ENCODE measurements at places on chromosomes 11 and 22. TPM values are rescaled to one million over a fixed set of nuclear protein-coding genes. Genes with fewer than 3 reads are reported as not detected.

CBLIF gene
- total RNA-seq: not detected

DDX25 gene
- total RNA-seq: 0.26 TPM

FAM180B gene
- total RNA-seq: not detected

OR6A2 gene
- total RNA-seq: 2.3 TPM

MICAL2 gene
- total RNA-seq: 16.6 TPM

WEE1 gene
- 11.2 TPM for total RNA-seq

PDE2A gene
- total RNA-seq: 7.0 TPM

OR5B17 gene
- not detected for total RNA-seq

NLRP14 gene
- total RNA-seq: 0.33 TPM

SYCE3 gene
- total RNA-seq: not detected

C11orf42 gene
- total RNA-seq: not detected

MS4A8 gene
- total RNA-seq: 6.5 TPM

MMP12 gene
- total RNA-seq: not detected

C22orf42 gene
- 1.6 TPM for total RNA-seq

APOL4 gene
- 0.52 TPM for total RNA-seq

COMT gene
- 85.6 TPM for total RNA-seq

KREMEN1 gene
- total RNA-seq: 7.3 TPM

LRP5 gene
- 63.6 TPM for total RNA-seq

NAV2 gene
- total RNA-seq: 35.5 TPM

FAT3 gene
- total RNA-seq: 0.26 TPM

C22orf31 gene
- not detected for total RNA-seq

OR52A1 gene
- not detected for total RNA-seq

OR51A2 gene
- not detected for total RNA-seq

SGSM1 gene
- total RNA-seq: 4.6 TPM

ARHGAP20 gene
- 0.52 TPM for total RNA-seq

GRM5 gene
- total RNA-seq: 0.33 TPM

APOA4 gene
- total RNA-seq: not detected

IL17REL gene
- total RNA-seq: not detected

MYBPC3 gene
- not detected for total RNA-seq

MPEG1 gene
- 1.3 TPM for total RNA-seq

NXPE2 gene
- total RNA-seq: not detected

PATE1 gene
- not detected for total RNA-seq

YWHAH gene
- total RNA-seq: 77.8 TPM

RBM4 gene
- 71.1 TPM for total RNA-seq

ART1 gene
- total RNA-seq: not detected

THY1 gene
- total RNA-seq: 9.9 TPM

CASP1 gene
- total RNA-seq: 1.3 TPM

SLC22A12 gene
- total RNA-seq: not detected
